Stimulated activated CD8-positive, alpha-beta memory T cell treated with anti-CD3 and anti-CD28 coated beads, Interleukin-4, amount 100 ng/mL, for 1 hour (primary cell): ENCODE measurements at places on chromosomes 5 and 9.

- DNase-seq: no peak
Measured at GRCh38 chr5:72380492-72381274, 60.5 kb downstream of the PTCD2 start.

DNA sequence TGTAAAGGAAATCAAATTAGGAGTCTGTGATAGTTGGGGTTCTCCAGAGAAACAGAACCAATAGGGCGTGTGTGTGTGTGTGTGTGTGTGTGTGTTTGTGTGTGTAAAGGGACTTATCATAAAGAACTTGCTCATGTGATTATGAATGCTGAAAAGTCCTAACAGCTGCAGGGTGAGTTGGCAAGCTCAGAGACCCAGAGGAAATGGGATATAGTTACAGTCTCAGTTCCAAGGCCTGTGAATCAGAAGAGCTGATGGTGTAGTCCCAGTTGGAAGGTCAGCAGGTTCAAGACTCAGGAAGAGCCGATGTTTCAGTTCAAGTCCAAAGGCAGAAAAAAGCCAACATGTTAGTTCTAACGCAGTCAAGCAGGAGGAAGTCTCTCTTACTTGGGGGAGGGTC lies 214.2 kb downstream of the ELAVL2 start:
- DNase-seq: no peak

- no peak for DNase-seq
Measured at GRCh38 chr9:5002811-5003210, 17.7 kb downstream of the JAK2 start.

DNA sequence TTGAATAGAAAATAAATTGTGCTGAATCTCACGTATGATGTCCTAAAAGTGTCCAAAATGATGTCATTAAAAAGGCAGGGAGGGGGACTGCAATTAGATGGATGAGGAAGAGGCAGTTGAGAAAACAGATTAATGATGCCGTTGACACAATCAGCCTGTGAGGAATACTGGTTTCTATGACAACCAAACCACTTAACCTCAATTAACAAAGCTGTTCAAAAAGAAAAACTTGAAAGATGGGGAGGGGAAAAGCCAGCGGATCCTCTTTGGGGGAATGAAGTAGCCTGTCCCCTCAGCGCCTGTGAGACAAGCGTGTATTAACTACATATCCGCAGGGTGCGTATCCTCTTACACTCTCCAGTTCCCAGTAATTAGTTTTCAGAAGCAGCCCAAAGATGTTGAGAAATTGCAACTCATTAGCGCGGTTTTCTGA lies 160.7 kb downstream of the TTC39B start:
- DNase-seq: no peak

- DNase-seq: no peak
Measured at GRCh38 chr9:4547016-4547415, 56.7 kb downstream of the SLC1A1 start.

DNA sequence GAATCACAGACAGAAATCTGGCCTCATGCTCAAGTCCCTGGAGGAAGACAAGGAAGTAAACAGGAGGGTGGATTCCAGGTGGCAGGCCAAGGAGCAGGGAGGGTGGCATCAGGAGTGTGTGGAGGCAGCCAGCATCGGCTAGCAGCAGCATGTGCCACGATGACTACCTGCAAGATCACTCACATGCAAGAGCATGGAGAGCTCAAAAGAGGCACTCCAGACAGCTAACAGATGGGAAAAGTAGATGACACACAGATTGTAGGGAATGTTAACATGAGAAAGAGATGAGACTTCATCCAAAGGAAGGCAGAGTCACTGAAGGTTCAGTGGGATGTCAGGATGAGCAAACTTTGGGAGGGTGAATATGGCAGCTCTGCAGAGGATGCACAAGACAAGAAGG lies 104.3 kb downstream of the SEMA5A start:
- DNase-seq: no peak
